ENCODE measurements at places on chromosomes 7 and 10.

GRCh38 chr10:45509491-45509890, 135.5 kb downstream of the ALOX5 start:
- DNase-seq: no peak

GRCh38 chr7:73397521-73398281, 35.9 kb upstream of the FZD9 start:
- no peak for DNase-seq

- DNase-seq: no peak
Observed at GRCh38 chr7:149714910-149715471, 58.4 kb downstream of the ZNF467 start.

DNA sequence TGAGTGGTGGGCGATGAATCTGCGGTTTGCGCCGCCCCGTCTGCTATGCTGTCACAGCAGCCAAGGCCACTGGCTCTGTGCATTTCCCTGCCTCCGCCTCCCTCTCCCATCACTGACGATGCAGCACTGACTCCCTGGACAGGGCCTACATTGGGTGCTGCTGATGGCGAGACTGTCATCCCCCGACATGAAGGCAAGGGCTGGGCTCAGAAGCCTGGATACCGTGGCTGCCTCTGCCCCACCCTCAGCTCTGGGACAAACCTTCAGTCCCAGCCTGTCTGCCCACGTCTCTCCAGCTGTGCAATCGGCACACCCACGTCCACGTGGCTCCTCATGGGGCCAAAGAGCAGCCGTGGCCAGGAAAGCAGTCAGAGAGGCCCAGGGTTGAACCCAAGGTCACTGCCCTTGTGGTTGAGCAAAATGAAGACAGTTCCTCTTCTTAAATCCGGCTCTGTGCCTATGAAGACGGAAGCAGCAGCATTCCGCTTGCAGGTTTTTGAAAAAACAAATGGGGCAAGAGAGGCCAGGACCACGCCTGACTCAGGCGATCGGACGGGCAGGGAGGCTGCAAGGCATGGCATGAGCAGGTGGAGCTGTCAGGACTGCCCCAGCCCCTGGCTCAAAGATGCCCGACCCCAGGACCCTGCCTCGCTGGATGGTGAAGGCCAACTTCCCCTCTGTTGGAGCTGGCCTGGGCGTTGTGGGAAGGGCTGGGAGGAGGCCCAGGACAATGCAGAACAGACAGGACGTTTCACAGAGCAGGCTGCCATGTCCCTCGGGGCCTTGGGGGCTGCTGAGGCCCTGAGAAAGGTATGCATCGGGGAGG, 517.5 kb downstream of the DNAJB6 start:
- DNase-seq: no peak

- no peak for DNase-seq
Observed at GRCh38 chr7:81692146-81692905, 77.5 kb downstream of the HGF start.

DNA sequence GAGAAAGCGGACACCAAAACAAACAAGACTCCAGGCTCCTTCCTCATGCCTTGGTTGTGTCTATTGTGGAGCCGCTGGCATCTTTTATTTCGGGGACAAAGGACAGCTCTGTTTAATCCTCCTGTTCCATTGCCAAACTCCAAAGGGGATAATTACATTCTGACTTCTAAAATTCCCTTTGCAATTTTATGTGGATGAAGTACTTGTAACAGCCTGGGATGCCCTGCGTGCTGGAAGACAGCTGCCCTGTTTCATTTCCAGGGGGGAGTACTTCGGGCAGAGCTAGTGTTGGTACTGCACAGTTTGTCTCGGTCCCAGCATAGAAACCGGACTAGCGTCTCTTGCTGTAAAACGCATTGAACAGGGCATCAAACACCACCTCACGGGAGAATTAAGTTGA, 90.9 kb downstream of the BAMBI start:
- no peak for DNase-seq

DNA sequence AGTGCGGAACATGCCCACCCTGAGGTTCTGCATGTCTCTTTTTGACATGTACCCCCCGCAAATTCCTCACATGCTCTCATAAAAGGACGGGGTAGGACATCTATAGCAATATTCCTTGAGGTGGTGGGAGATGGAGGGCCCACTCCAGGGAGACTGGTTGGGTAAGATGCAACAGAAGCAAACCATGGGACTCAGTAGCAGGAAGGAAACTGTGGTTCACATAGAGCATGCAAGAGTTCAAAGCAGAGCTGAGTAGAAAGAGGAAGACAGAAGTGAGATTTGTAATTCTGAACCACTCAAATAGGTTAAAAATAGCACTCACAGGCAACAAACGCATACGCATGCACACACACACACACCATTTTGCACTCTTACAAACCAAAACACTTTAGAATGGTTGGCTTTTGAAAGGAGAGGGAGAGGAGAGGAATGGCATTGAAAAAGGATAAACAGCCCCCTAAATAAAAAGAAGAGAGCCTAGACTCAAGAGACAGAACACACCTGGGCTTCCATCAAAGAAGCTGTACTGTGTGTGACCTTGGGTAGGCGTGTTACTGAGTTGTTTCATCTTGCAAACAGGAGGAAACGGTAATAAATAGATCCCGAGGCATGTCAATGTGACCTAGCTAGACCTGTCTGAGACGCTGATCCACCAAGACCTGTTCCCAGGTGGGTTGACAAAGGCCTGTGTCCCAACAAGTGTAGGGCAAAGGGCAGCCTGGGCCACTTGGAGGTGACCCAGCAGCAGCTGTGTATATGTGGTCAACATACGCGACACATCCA, 77.6 kb upstream of the LRRC4 start:
- no peak for DNase-seq

GRCh38 chr10:26438534-26439341, 597 bp downstream of the APBB1IP start:
- DNase-seq: no peak

- no peak for DNase-seq
Observed at GRCh38 chr10:53108317-53108934, 335.8 kb upstream of the MBL2 start.

GRCh38 chr7:17626235-17626634, 314.1 kb downstream of the SNX13 start:
- DNase-seq: no peak

GRCh38 chr7:117127585-117128168, 174.4 kb downstream of the ST7 start:
- DNase-seq: no peak

DNA sequence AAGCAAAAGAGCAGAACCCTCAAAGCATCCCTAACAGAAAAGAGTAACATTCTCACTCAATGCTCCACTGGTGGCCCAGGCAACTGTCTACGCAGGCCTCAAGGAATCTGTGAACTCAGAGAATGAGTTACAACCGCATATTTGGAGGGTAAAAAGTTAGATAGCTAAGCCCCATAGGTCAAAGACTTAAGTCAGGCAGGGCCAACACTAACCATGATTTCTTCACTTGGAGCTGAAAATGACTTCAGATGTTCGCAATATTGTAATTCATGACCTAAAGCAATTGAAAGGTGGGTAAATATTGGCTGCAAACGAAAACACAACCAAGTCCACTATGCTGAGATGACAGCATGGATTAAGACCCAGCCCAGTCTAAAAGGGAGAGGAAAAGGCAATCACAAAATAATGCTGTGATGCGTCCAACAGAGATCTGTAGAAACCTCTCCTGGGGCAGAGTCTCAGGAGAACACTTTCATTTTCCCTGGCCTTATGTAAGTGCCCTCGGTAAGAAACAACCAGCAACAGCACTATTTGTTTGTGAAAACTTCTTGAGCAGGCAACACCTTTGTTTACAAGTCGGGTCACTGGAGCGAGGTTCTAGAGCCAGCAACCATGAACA, 176.5 kb downstream of the TNS3 start:
- no peak for DNase-seq

DNA sequence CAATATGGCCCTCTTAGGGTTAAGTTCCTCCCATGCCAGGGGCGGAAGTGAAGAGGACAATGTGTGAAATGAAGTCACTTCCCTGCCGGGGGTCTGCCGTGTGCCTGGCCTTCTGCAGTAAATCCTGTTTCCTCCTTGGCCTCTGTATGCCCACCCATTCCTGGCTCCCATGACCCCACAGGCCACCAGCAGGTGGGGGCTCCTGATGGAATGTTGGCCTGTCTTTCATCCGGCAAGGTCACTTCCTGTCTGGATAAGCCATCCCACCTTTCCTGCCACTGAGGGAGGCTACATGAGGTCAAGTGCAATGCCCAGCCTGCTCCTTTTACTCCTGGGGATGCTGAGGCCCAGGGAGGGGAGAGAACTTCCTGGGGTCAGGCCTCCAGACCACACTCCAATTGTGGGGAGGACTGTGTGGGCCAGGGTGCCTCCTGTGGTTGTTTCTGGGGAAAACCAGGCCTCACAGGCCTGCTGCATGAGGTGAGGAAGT, 22.3 kb downstream of the PALD1 start:
- DNase-seq: no peak

GRCh38 chr10:104735036-104735756, 94.1 kb downstream of the SORCS3 start:
- no peak for DNase-seq

GRCh38 chr10:129580901-129581300, 113.9 kb downstream of the MGMT start:
- DNase-seq: no peak

- DNase-seq: no peak
Observed at GRCh38 chr7:98203261-98203963, 7.8 kb upstream of the BHLHA15 start.

DNA sequence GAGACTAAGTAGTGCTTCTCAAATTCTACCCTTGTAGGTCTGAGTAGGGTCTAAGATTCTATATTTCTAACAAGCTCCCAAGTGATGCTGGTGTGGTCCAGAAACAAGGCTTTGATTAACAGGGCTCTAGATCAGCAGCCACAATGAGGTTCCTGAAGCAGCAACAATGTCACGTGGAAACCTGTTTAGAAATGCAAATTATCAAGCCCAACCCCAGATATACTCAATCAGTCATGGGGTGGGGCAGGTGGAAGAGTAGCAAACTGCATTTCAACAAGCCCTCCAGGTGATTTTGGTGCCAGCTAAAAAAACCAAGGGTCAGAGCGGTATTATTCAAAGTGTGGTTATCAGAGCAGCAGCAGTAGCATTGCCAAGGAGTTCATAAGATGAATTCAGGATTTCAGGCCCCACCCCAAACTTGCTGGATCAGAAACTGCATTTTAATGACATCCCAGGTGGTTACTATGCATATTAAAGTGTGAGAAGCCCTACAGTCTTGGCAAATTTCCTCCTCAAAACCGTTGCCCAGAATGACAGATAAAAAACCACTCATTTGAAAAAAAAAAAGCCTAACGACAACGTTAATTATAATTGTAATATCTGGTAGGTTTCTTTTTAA, 199.2 kb downstream of the AHR start:
- no peak for DNase-seq

- no peak for DNase-seq
Observed at GRCh38 chr10:6234371-6234770, 31.6 kb downstream of the PFKFB3 start.

DNA sequence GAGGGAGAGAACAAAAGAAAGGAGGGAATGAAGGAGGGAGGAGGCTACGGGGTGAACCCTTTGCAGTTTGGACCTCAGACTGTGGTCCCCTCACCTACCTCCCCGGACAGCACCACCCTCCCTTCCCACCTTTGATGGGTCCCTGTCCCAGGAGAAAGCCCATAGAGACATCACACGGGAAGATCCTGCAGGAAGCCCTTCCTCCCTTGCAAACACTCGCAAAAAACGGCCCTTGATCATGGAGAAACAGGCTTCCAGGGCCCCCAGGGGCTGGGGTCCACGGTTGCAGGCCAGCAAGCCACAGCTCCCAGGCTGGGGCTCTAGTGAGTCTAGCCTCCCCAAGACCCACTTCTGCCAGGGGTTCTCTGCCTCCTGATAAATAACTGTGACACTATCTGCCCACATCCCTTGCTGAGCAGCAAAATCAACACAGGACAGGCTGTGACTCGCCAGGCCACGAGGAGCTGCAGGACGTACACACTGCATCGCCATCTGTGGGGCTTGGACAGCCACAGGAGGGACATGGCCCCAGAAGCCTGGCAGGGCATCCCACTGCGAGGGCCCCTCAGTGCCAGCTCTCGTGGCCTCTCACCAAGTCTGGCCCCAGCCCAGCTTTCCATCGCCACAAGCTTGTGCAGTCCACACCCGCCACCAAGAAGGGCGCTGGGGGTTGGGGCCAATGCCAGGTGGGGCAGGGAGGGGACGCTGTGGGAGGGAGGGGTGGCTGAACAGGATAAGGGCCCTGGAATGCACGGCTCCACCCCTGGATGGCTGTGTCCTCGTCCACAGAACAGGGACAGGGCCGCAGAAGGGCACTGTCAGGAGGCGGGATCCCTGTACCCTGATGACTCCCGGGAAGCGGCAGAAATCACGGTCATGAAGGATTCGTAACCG, 34.2 kb downstream of the PDGFA start:
- DNase-seq: no peak

GRCh38 chr7:7098280-7098818, 84.0 kb upstream of the C1GALT1 start:
- DNase-seq: no peak

- DNase-seq: no peak
Observed at GRCh38 chr10:120584786-120585185, 127.8 kb downstream of the PLPP4 start.

DNA sequence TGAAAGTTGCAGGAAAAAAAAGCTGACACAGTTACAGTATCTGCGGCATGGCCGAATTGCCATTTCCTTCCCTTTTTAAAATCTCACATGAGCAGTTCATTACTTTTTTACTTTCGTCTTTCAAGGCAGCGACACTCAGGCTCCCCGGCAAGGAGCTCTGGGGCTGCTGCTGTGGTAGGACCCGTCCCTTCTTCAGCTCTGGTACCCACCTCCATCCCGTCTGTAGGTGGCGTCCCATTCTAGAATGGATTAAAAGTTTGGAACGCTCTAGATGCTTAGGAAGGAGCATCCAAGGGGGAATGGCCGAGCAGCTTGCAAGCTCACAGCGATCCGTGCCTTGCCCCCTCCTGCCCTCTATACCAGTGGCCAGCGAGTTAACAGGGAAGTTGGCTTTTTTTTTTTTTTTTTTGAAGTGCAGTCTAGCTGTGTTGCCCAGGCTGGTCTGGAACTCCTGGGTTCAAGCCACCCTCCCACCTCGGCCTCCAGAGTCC, 22.8 kb upstream of the TTYH3 start:
- DNase-seq: no peak

- DNase-seq: no peak
Observed at GRCh38 chr7:112362731-112363131, 87.5 kb upstream of the IFRD1 start.

- no peak for DNase-seq
Observed at GRCh38 chr7:108158776-108159175, 28.6 kb upstream of the LAMB4 start.

GRCh38 chr7:99120501-99120900, 23.4 kb downstream of the SMURF1 start:
- DNase-seq: no peak

DNA sequence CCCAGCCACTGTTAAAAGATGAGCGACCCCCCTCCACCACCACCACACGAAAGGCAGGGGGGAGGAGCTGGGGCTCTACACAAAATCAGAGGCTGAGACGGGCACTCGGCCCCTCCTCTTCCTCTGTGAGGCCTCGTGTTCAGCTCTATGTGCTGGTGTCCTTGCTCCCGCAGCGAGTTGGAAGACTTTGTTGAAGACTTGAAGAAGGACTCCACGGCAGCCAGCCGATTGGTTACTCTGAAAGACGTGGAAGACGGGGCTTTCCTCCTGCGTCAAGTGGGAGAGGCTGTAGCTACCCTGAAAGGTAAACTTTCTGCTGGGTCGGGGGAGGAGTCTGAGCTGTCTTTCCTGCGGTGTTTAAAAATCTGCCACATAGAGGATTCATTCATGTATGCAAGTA, 203.7 kb downstream of the ARHGAP21 start:
- DNase-seq: no peak

Data from renal cortex interstitium (tissue), 15 donors.